RWPE1 (cell line): ENCODE measurements at places on chromosomes 6 and 20.

DNA sequence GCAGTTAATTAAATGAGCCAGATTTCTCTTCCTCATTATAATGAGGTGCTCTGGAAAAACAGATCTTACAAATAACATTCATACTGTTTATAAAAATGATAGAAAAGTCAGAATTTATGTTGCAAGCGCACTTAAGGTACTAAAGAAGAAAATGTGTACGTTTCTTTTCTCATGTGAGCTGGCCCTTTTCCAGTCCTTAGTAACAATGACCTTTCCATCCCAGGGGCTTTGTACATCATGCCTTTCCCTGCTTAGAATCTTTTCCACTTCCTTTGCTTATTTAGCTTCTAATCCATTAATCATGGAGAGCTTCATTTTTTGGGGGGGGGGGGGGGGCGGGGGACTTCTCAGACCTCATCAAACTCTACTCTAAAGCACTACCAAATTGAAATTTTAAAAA, 4.8 kb downstream of the FBXO5 start:
- no peak for DNase-seq

GRCh38 chr6:169222126-169222525, 31.5 kb downstream of the THBS2 start:
- DNase-seq: no peak

GRCh38 chr6:89139509-89140346, 6.1 kb upstream of the PM20D2 start:
- peak; percentile 18 for DNase-seq

GRCh38 chr6:151071295-151071694, 168.5 kb upstream of the AKAP12 start:
- no peak for DNase-seq

DNA sequence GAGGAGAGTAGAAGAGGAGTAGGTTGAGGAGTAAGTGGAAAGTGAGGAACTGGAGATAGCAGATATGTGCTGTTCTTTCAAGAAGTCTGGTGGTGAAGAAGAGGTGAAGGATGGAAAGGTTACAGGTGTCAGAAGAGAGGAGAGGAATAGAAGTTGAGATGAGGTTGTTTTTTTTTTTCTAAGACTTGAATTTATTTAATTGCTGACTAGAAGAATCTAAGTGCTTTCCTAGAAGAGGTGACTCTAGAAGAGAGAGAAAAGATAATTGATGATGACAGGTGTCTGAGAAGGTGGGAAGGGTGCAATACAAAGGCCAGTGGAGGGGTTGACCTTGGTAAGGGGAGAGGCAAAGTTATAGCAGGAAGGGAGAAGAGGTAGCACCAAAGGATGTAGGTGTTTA, 25.6 kb downstream of the NDUFAF5 start:
- DNase-seq: no peak

GRCh38 chr6:167824591-167825331, 1.9 kb upstream of the AFDN start:
- DNase-seq: no peak

DNA sequence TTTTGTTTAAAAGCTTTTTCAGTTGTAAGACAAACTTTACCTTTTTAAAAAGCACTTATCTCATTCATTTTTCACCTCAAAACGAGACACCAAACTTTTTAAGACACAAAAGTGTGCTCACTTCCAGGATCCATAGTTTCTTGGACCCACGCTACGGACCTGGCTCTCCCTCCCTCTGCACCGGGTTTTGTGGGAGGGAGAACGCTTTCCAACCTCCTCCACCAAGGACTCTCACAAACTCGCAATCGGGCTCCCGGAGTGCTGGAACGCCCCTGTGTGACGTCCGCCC, 436 bp downstream of the CAGE1 start:
- DNase-seq: peak; percentile 67

DNA sequence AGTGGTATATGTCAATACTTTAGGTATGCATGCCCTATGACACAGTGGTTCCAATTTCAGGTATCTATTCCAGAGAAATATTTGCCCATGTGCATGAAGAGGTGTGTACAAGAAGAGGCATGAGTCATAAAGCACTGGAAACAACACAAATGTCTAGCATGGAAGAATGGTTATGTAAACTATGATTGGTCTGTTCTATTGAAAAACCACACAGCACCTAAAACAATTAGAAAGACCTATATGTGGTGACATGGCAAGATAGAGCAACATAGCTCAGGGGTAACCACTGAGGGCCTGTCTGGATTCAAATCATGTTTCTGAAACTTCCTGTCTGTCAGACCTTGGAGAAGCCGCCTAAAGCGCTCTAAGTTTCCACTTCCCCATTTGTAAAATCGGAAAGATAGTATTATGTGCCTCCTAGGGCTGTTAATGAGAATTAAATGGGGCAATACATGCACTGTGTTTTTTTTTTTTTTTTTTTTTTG, 76.0 kb upstream of the SHLD1 start:
- peak; percentile 64 for DNase-seq

DNA sequence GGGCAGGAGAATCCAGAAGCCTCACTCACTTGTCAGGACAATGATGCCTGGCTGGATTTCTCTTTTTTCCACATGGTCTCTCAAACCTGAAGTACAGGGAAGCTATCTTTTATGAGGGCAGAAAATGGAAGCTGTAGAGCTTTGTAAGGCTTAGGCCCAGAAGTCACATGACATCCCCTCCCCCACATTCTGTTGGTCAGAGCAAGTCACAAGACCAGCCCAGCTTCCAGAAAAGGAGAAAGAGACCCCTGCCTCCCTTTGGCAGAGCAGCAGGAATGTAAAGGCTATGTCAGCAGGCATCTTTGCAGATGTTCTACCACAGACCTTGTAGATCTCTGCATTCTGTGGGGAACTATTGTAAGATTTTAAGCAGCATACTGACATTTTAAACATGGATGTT, 245.5 kb downstream of the SLC35F1 start:
- no peak for DNase-seq

DNA sequence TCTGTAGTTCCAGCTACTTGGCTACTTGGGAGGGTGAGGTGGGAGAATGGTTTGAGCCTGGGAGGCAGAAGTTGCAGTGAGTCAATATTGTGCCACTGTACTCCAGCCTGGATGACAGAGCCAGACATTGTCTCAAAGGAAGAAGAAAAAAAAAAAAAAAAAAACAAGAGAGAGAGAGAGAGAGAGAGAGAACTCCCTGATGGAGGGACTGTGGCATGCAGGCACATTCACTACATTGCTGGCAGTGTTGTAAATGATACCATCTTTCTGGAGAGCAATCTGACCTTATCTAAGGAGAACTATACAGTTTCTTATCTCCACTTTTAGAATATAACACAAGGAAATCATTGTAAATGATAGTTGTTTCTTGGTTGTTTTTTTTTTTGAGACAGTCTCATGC, 85.1 kb downstream of the MDN1 start:
- DNase-seq: no peak

GRCh38 chr6:25927178-25927577, 3.3 kb downstream of the SLC17A2 start:
- no peak for DNase-seq

- DNase-seq: no peak
These were observed 105.3 kb upstream of the NAA20 start for GRCh38 chr20:19911810-19912382.

DNA sequence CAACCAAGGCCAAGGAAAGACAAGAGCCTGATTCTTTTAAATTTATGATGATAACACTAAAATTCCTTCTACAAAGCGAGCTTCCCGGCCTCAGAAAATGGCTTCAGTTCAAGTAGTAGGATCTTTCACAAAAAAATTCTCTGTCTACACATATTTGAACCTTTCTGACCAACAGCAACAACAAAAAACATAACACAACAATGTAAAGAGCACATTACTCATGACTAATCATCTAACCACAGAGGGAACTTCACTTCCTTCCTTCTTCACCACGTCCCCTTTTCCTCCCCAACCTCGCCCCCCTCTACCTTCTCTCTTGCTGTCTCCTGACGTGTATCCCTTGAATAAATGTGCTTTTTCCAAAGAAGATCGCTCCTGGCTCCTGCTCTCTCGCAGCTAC, 228.2 kb downstream of the MYLK4 start:
- peak; percentile 63 for DNase-seq

DNA sequence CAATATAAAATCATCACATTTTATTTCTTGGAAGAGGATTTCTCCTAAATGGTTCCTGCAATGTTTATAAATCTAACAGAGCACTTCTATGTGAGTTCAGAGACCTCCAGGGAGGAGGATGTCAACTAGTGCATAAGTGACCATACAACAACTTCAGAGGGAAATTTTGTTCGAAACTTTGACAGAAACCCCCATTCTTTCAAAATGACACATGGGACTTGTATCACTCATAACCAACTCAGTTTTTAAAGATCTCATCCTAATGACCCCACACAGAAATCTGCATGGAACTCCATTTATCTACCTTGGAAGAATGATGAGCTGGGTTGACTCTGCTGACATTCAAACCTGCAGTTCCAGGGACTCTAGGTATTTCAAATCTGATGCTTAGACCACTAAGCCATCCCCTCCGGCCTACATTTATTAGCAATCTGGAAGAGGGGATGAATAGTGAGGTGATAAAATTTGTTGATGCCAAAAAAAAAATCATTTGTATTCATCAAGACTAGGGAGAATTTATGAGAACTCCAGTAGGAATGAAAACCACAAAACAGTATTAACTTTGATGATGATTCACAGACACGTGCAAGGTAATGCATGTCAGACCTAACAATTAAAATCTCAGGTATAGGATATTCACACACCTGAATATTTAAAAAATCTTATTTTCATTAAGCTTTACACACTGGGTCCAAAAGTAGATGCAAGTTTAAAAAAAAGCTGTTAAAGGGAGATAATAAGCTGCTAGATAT, 153.0 kb downstream of the REV3L start:
- DNase-seq: no peak

DNA sequence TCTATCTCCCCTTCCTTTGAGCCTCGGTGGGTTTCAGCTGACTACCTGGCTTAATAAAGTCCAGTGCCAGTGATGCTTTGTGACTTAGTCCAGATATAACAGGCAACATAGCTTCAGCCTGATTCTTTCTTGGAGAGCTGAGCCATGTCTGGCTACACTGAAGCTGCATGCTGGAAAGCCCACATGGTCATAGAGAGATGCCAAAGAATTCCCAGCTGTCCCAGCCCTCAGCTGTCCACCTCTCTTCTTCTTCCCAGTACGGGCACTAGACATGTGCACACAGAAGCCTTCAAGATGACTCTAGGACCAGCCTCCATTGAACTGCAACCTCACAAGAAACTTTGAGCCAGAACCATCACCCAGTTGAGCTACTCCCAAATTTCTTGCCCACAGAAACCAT, 154.1 kb upstream of the MYLIP start:
- no peak for DNase-seq

DNA sequence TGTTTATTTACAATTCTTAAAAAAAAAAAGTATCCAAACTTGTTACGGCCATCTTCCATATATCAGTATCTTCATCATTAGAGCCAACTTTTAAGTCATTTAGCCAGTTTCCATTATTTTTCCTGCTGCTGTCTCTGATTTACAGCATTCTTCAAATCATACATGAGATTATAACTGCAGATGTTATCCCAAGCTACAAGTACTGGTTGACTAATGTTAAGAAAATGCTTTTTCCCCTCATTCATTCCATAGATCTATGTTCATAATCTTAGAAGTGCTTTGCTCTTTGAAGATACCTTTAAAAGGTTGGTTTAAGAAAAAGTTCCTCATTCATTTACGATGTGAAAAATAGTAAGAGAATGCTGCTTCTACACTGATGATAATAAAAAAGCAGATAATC, 158.7 kb downstream of the RNGTT start:
- no peak for DNase-seq

- peak; percentile 30 for DNase-seq
These were observed 53.1 kb downstream of the RBM24 start for GRCh38 chr6:17334265-17334664.

DNA sequence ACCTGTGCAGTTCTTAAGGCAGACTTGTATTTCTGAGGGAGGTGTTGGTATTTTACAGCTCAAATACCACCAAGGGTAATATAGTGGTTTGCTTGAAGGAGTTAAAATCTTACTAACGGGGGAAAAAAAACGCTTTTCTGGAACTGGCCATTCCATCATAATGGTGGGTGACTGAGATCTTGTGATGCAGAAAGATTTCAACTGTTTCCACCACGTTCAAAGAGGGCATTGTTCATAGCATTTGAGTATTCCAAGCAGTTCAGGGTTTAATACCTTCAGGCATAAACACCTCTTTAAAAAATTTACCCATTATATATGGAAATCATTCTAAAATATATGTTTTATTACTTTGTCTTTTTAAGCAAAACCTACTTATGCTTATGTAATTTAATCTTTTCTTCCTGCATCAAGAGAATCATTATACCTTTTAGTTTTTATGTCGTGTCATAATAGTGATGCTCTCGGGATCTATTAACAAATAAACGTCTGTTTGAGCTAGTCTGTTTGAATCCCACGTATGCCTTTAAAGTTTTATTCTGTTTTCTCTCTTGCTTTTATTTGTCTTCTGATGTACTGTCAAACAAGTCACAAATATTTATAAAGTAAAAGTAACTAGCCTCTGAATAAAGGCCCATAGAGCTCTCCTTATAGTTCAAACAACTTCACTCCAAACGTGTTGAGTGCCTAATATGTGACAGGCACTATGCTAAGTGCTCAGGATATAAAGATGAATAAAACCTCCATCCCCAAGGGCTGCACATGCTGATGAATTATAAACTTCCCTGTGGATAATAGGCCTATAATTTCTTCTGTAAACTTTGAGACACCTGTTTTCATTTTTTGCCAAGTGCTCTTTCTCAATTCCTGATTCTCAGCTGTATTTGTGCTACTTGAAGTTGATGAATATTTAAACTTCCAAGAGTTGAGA, 298.8 kb upstream of the FERMT1 start:
- DNase-seq: no peak

GRCh38 chr20:40757087-40757486, 68.1 kb upstream of the MAFB start:
- DNase-seq: no peak

DNA sequence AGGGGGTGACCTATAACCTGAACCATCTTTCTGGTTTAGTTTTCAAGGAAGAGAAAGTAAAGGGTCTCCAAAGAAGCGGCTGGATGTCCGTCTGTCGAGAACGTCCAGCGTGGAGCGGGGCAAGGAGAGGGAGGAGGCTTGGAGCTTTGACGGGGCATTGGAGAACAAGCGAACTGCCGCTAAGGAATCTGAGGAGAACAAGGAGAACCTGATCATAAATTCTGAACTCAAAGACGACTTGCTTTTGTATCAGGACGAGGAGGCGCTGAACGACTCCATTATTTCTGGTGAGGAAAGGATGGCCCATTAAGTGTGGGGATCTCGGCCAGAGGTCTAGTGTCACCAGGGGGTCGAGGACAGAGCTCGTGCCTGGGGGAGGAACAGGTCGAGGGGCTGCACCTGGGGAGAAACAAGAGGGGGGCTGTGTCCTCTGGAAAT, 159.2 kb downstream of the SYCP2 start:
- no peak for DNase-seq

GRCh38 chr6:118897386-118897785, 3.4 kb downstream of the ASF1A start:
- no peak for DNase-seq

- no peak for DNase-seq
These were observed 53.7 kb downstream of the CPXM1 start for GRCh38 chr20:2746636-2747265.

GRCh38 chr6:168538892-168539811, 98.2 kb downstream of the SMOC2 start:
- DNase-seq: no peak

GRCh38 chr6:47653706-47654105, 44.7 kb upstream of the ADGRF4 start:
- DNase-seq: no peak

- DNase-seq: peak; percentile 68
These were observed 70.5 kb downstream of the FAM217A start for GRCh38 chr6:4008324-4009047.
